AG04449 (cell line): ENCODE measurements at places on chromosomes 1 and 21.

DNA sequence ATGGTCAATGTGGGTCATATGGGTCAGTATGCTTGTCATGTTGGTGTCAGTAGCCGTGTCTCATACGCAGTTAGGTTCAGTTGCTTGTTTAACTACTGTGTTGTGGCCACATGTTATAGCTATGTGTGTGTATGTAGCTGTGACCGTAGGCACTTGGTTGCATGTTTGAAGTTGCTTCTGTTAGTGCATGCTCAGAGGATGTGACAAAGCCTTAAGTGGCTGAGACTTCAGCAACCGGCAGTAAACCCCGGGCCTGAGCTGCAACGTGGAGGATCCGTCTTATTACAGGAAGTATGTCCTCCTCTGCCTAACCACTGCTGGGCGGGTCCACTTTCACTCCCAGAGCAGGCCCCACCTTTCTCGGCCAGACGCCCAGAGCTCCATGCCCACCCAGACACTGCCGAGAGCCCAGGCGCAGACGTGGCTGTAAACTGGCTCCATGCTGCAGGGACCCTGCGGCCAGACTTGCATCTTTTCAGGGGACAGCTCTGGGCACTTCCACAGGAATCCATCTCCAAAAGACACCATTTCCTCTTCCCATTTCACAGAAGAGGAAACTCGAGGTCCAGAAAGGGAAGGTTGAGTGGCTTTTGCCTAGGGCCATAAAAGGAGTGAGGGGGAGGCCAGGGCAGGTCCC is 2.2 kb downstream of the TCEA3 start:
- peak; percentile 54 for DNase-seq

GRCh38 chr1:104460880-104461279 is 711.2 kb downstream of the AMY1C start:
- no peak for DNase-seq

DNA sequence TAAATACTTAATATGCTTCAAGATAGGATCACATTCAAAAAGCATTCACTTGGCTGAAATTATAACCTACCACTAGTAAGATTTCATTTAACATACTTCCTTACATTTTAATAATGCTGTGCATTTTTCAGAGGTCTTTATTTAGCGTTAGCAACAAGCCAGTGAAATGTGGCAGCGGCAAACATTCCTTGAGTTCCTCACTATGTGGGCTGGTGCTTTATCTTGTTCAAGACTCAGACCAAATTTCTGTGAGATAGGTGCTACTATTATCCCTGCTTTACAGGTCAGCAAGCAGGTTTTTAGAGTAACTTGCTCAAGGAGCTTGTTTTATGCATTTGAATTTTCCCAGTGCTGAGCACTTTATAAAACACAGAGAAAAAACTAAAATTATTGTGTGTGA is 132.7 kb downstream of the PLPPR4 start:
- no peak for DNase-seq

DNA sequence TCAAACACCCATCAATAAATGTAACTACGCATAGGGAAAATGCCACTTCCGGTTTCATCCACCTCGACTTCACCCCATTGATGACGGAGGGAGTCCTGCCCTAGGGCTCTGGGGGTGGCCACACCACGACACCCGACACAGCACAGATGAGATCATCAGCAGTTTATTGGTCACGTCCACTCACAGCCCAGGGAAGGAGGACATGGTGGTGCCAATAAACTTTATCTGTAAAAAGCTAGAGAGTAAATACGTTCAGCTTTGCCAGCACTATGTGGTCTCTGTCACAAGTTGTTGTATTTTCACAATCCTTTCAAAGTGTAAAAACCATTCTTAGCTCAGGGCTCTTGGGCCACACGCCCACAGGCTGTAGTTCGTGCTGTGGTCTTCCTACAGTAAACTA is 16.3 kb downstream of the SETD4 start:
- DNase-seq = no peak

DNA sequence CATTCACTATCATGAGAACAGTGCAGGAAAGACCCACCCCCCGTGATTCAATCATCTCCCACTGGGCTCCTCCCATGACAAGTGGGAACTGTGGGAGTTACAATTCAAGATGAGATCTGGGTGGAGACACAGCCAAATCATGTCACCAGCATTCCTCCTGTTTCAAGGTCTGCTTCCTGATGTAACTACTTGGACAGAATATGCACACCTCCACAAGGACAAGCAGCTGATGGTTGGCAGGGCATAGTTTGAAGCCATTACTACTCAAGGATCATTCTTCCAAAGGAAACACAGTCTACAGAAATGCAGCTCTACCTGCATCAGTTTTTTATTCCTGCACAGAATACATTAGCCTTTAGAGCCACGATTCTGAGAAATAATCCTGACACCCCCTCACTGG is 28.5 kb upstream of the RNF2 start:
- no peak for DNase-seq

- no peak for DNase-seq
Measured at GRCh38 chr1:38991638-38992411, 749 bp downstream of the AKIRIN1 start.

- no peak for DNase-seq
Measured at GRCh38 chr1:11438996-11439395, 40.0 kb upstream of the DISP3 start.

DNA sequence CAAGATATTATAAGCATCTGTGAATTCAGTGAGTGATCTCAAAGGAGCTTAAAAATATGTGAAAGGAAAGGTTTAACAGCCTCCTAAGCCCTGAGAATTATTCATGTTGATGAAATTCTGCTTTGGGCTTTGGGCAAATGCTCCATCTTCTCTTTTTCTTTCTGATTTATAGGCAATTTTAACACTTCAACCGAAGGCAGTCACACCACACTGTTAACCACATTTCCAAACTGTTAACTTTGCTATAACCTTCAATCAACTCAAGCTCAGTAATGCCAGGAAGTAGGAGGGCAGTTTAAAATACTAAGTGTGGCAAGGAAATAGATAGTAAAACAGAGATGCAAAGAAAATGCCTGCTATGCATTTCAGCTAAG is 54.4 kb upstream of the NEK7 start:
- DNase-seq = no peak

- no peak for DNase-seq
Measured at GRCh38 chr1:204662530-204662929, 23.0 kb downstream of the LRRN2 start.

DNA sequence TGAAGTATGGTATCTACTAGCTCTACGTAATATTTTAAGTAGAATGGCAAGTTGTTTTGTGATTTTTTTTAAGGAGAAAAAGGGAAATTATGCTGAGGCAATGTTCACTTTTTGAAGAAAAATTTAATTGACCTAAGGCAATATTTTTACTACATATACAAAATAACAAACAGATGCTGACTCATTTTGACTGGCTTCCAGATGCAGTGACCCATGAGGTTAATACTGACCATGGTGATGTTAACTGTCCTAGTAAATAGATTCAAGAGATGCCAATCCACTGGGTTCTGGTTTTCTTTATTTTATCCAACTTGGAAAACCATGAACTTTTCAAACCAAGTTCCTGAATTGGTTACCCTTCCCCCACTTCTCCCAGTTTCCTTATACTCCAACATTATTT is 154.9 kb downstream of the CRB1 start:
- no peak for DNase-seq

GRCh38 chr1:12125422-12126355 is 41.1 kb upstream of the TNFRSF1B start:
- no peak for DNase-seq

DNA sequence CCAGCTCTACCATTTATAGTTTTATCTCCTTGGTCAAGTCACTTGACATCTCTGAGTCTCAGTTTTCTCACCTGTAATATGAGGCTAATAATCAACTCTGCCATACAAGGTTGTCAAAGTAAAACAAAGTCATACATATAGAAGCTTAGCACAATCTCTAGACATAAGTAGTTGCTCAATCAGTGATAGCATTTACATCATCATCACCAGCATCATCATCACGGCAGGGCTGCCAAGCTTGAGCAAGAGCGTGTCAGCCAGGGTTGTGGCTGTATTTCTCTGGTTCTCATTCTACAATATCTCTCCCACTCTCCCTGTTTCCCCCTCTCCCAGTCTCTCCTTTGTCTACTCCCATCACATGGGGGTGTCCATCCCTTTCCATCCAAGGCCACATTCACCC is 41.7 kb upstream of the COA6 start:
- no peak for DNase-seq

DNA sequence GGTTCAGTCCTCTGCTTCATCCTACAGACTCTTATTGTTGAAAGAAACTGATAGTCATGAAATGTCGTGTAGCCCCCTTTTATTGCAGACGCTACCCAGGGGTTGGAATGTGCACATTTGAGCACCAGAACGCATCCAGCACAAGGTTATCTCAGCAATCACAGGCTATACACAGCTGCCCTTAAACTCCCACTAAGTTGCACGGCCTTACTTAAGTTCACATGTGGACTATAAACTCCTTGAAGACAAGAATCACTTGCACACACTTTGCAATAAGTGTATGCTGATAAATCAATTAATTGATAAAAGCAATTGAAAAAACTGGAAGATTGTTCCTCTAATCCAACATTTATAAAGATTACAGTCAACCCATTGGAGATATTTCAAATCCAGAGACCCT is 18.9 kb downstream of the SLC30A10 start:
- no peak for DNase-seq

GRCh38 chr21:31282095-31282709 is 61.9 kb downstream of the TIAM1 start:
- DNase-seq = peak; percentile 92

DNA sequence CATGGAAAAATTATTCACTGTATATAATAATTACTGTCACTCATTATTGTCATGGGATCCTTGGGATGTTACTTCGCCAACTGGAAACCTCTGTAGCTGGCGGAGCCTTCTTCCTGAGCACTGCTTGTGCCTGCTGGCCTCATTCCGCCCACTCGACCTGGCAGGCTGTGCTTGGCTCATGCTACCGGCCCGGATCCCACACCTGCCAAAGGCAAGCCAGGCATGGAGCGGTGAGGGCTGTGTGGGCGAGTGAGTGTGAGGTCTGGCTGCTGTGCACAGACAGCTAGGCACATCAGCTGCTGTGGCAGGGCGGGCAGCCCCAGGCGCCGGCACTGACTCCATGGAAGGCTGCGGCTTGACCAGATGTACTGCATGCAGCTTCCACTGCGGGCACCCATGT is 78.4 kb downstream of the DISP1 start:
- no peak for DNase-seq

DNA sequence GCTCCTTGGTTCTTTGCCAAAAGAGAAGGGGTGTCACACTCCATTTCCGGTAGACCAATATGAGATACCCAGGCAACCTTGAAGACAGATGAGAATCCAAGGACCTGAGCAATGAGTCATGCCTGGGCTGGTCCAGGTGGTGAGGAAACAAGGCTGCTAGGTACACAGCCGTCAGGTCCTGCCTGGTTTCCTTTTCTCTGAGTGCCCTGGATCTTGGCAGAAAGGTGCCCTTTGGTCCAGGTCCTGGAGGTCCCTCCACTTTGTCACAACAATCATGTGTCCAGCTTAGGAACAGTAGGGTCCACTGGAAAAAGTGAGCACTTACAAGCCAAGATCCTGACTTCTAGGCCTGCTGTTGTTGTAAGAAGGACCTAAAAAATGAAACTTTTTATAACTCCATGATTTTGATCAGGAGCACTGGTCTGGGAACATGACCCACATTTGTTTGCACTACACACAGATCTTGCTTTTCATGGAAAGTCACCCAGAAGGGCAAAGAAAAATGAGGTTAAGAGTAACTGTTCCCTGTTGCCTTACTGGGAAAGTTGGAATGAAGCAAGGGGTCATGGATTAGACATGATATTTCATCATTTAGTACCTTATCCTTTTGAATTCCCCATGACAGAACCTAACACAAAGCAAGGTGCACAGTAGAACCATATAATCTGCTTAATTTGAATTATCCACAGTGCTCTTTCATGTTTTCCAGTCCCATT is 94.7 kb downstream of the PAPPA2 start:
- DNase-seq = no peak

GRCh38 chr1:221775206-221775605 is 33.3 kb upstream of the DUSP10 start:
- no peak for DNase-seq

- DNase-seq = no peak
Measured at GRCh38 chr1:156062189-156062588, 1.2 kb downstream of the RAB25 start.

- DNase-seq = no peak
Measured at GRCh38 chr1:113576271-113576670, 183.0 kb downstream of the PHTF1 start.

- no peak for DNase-seq
Measured at GRCh38 chr1:2587071-2587859, 688 bp downstream of the PRXL2B start.

DNA sequence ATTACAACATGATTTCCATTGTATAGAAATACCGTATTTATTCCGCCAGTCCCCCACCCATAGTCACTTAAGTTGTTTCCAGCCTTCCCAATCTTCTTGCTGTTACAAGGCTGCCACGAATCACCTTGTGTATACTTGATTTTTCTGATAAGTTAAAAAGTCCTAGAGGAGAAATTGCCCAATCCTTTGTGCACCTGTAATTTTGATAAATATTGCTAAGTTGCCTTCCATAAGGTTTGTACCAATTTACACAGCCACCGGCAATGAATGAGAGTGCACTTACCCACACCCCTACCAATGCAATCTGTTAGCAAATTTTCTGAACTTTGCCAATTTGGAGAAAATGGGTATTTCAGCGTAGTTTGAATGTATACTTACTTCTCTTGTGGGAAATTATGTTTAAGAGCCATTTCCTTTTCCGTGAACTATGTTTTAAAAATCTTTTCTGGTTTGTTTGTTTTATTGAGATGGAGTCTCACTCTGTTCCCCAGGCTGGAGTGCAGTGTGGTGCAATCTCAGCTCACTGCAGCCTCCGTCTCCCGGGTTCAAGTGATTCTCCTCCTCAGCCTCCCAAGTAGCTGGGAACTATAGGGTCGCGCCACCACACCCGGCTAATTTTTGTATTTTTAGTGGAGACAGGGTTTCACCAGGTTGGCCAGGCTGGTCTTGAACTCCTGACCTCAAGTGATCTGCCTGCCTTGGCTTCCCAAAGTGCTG is 87.4 kb downstream of the DHRS3 start:
- no peak for DNase-seq

DNA sequence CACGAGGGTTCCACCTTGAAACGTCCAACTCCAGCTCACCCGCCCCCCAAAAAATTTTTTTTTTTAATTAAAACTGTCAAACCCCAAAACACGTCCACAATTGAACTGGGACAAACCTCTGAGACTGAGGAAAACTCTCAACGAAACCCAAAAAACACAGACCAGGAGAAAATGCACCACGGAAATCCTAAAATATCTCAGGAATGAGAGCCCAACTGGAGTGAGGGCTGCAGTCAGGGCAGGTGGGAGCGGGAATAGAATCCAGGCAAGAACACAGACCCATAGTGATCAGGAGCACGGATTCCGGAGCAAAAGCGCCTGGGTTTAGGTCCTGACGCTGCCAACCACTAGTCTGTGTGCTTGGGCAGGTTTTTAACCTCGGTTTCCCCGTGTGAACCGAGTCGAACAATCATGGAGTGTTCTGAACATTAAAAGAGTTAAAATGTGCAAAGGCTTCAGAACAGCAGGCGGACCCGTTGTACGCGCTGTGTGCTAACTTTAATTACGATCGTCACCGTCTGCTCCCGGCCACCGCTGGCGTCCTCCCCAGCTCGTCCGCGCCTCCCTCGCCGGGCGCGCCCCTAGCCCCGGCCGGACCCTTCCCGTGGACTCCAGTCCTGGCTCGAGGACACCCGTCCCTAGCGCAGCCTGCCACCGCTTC is 624 bp downstream of the ARHGAP29 start:
- DNase-seq = no peak
